ENCODE measurements at places on chromosomes 13 and 19. TPM values are rescaled to one million over a fixed set of nuclear protein-coding genes. Genes with fewer than 3 reads are reported as not detected.
A peak's percentile ranks its signal among the peaks of the same experiment; 100 is the strongest.

GRCh38 chr13:72303941-72304746 is 423.3 kb downstream of the MZT1 start:
- DNase-seq: no peak

- no peak for DNase-seq
Measured at GRCh38 chr19:46813839-46814358, 25.5 kb upstream of the SLC1A5 start.

GRCh38 chr19:7869910-7870511 is 4.2 kb downstream of the PRR36 start:
- DNase-seq: no peak

DNA sequence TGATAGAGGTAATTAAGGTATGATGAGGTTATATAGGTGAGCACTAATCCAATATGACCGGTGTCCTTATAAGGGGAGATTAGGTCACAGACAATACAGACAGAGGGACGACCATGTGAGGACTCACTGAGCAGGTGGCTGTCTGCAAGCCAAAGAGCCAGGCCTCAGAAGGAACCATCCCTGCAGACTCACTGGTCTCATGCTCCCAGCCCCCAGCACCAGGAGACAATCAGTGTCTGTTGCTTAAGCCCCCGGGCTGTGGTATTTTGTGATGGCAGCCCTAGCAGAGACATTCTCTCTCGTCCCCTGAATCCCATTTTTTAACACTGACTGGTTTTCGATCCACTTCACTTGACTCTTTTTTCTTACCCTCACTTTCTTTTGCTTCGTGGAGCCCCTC is 51.9 kb upstream of the PABPC3 start:
- DNase-seq: no peak

GRCh38 chr19:48419158-48419920 is 25.9 kb downstream of the GRIN2D start:
- DNase-seq: no peak

DNA sequence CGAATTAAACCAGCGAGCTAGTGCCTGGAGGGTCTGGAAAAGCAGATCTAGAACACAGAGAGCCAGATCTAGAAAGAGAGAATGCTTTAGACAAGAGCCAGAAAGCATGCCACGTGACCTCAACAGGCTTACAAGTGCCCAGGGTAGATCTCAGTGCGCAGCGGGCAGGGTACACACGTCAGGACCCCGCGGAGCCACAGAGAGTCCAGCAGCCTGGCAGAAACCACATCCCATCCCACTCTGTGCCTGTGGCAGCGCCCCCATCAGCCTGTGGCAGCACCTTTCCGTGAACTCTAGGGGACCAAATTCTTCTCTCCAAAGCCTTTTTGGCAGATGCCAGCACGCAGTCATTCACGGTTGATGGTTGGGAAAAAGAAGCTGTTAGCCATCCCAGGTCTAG is 5.9 kb downstream of the ARHGEF1 start:
- no peak for DNase-seq

GRCh38 chr19:14310055-14310454 is 71.2 kb upstream of the ADGRE5 start:
- DNase-seq: no peak

- DNase-seq: no peak
Measured at GRCh38 chr19:6252066-6252465, 27.7 kb downstream of the MLLT1 start.

Gene NDUFA7
- 26.1 TPM for total RNA-seq

- DNase-seq: no peak
Measured at GRCh38 chr13:42190529-42190928, 81.4 kb upstream of the AKAP11 start.

GRCh38 chr19:9586764-9587163 is 2.5 kb upstream of the ZNF121 start:
- DNase-seq: no peak

DNA sequence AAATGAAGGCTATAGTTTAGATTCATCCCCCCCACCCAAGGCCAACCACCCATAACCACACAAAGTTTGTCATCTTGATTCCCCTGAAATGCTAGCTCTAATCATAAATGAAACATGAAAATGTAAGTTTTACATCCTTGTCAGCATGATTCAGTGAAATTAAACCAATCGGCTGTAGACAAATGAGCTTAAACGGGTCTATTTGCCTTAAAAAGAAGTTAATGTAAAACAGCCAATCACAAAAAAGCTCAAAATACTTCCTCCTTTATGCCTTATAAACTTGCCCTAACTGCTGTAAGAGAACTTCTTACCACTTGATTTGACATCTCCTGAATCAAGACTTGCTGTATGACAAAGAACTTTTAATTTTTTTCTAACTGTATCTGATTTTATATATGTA is 34.5 kb upstream of the MRI1 start:
- DNase-seq: no peak

Gene ONECUT3
- total RNA-seq: not detected

Gene ZNF254
- total RNA-seq: 9.3 TPM

DNA sequence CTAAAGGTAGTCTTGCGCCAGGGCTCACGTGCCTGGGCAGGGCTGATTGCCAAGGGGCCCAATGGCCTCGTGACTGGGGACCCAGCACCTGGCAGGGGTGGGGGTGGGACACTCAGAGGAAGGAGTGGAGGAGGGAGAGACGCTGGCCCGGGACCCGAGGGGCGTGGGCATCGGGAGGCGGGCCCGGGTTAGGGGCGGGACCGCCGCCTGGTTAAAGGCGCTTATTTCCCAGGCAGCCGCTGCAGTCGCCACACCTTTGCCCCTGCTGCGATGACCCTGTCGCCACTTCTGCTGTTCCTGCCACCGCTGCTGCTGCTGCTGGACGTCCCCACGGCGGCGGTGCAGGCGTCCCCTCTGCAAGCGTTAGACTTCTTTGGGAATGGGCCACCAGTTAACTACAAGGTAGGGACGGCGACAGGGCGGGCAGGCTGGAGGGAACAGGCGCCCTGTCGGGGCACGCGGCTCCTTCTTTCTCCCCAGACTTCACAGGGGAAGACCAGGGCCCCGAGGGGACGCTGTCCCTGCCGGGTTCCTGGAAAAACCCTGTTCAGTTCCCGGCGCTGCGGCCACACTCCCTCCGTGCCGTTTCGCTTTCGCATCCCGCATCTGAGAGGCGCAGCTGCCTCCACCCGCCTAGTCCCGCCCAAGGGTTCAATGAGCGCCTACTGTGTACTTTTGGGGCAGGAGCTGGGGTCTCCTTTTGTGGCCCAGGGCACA is at the start of gene IFI30:
Gene IFI30, plus strand, starts transcription at position 242 of the 717 bp plus-strand sequence. Its CDS starts 29 bp downstream, at position 271.
- DNase-seq: no peak

DNA sequence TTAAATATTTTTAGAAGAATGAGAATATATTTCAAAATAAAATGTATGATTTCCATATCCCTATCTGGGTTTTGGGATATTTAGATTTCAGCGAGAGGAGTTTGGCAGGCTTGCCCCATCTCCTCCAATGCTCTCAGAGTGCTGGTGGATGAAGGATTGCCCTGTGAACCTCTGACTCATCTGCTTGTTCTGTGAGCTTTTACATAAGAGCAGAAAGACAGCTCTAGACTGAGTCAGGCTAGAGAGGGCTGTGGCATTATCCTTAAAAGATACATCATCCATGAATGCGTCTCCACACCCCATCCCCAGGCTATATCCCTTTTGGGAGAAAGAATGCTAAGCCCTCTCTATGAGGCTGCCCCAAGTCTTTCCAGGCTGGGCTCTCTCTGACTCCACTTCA is 190.6 kb downstream of the TUBA3C start:
- DNase-seq: peak; percentile 29

- DNase-seq: no peak
Measured at GRCh38 chr13:91346850-91347201, 661 bp upstream of the MIR17HG start.

Gene DHDH
- 0.57 TPM for total RNA-seq

- DNase-seq: no peak
Measured at GRCh38 chr19:48258350-48258749, 2.6 kb upstream of the CARD8 start.

- no peak for DNase-seq
Measured at GRCh38 chr13:74423434-74423833, 289.2 kb upstream of the KLF12 start.

Gene N4BP2L1
- 12.5 TPM for total RNA-seq

Gene CGB5
- total RNA-seq: not detected

GRCh38 chr19:21322528-21322927 is 6.7 kb downstream of the ZNF708 start:
- DNase-seq: no peak

GRCh38 chr13:102707467-102707866 is 12.6 kb upstream of the METTL21C start:
- DNase-seq: no peak

Gene CDC16
- total RNA-seq: 49.5 TPM

- DNase-seq: peak; percentile 17
Measured at GRCh38 chr13:45718992-45719391, 16.9 kb downstream of the CBY2 start.

Gene ZNF223
- 0.83 TPM for total RNA-seq

DNA sequence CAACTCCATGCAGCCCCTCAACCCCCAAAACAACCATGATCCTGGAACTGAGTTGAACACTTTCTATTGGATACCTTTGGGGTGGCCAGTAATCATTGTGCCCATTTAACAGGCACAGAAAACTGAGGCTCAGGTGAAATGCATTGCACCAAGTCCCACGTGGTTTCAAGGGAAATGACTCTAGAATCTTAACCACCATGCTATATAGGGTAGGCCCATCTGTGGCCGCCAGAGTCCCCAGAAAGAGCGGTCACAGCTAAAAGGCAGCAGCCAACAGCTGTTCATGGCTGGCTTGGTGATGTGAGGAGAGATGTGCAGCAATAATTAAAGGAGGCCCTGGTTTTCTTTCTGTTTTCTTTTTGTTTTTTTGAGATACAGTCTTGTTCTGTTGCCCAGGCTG is 2.6 kb downstream of the CNN1 start:
- DNase-seq: no peak

DNA sequence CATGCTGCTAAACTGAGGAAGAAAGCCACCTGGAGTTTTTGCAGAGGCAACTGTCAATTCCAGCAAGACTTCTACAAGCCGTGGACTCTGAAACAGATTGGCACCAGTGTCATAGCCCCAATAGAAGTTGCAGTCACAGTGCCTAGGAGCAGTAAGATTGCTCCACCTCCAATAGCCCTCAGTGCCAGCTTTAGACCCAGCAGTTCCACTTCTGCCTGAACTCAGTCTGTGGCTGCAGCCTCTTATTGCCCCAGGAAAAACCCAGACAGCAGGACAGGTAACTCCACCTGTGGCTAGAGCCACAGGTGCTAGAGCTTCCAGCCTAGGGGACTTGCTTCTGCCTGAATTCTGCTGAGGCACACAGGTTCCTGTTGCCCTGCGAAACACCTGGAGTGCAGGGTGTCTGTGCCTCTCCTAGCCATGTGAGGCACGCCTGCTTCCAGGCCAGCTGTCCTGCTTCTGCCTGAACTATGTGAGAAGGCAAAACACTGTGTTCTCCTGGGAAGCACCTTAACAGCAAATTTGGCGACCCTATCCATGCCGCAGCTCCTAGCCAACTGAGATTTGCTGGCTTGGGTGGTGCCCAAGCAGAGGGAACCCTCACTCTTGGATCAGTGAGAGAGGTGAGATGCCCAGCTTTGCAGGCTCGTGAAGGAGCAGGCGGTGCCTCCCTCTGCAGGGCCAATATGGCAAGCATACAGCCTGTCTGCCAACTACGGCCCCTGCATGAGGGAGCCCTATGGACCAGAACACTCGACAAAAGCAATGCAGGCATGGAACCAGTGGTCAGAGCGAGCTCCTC is 607.6 kb downstream of the PCDH17 start:
- no peak for DNase-seq

DNA sequence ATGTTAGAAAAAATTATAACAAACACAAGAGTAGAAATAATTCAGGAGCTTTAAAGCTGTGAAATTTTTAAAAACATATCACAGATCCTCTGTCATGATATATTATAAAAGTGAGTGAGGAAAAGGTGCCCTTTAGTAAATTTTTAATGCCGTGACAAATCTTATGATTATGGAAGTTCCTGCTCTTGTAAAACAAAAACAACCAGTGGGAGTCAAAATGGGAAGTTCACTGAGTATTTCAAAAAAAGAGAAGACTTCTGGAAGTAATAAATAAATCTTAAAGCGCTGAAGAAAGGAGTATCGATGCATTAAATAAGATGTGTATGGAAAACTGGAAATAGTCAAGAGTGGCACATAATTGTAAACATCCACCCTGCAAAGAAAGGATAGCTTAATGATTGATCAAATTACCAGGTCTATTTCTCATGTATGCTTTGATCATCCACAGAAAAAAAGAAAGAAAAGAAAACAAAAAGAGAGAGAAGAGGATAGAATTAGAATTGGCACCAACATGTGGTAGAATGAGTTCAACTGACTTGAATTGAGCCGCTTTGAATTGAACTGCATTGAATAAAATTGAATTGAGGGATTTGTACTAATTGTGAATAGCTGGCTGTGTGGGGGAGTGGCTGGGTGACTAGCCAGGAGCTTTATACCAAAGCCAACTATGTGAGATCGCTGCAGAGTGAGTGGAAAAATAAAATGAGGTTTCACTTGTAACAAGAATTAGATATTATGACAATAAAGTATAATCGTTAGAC is 647.6 kb upstream of the SPRY2 start:
- no peak for DNase-seq

DNA sequence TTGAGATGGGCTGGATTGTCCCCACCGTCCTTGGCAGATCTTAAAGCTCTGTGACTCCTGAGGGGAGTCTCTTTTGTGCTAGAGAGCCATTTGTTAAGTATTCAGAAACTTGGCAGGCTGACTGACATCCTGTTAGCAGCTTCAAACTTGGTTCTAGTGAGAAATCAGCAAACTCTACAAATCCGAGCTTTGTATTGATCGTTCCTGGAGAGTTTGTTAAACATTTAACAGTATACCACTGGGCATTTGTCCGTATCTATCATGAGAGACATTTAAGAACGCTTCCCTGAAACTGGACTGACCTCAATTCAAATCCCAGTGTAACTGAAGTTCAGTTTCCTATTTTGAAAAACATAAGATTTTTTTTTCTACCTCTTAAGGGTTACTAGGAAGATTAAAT is 3.1 kb downstream of the ATP12A start:
- no peak for DNase-seq

- no peak for DNase-seq
Measured at GRCh38 chr13:111484141-111484925, 163.9 kb downstream of the TEX29 start.

GRCh38 chr19:31611046-31611877 is 262.0 kb upstream of the TSHZ3 start:
- DNase-seq: no peak

DNA sequence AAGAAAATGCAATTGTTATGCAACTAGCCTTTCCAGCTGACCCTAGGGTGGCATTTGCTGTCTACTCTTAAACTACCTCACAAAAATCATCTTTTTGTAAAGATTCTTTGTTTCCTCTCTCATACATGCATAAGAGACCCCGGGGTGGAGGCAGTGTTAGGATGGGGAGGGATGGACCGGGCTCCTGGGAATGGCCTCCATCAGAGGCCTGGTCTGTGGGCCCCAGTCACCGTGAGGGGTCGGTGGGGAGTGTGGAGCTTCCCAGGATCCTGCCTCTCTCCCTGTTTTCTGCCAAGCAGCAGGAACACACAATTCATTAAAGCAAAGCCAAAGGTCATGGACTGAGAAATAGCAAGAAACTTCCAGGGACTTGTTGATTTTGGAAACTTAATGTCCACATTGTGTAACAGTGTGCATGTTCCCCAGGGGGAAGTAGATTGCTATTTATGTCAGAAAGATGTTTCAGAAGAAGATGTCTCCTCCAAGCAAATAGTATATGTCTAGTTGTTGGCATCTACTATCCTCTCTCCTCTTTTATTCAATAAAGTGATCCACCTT is 241.4 kb downstream of the ENOX1 start:
- DNase-seq: no peak

Gene CEACAM8
- not detected for total RNA-seq

Gene MAMSTR
- total RNA-seq: 0.99 TPM

- no peak for DNase-seq
Measured at GRCh38 chr19:16303755-16304154, 20.9 kb upstream of the KLF2 start.

- DNase-seq: no peak
Measured at GRCh38 chr19:53942001-53942786, 20.5 kb upstream of the CACNG8 start.

Gene TRAPPC6A
- total RNA-seq: 18.9 TPM

Gene KCNK6
- total RNA-seq: 2.9 TPM
